Effector CD8-positive, alpha-beta T cell (primary cell): ENCODE measurements at places on chromosomes 11 and 22.

DNA sequence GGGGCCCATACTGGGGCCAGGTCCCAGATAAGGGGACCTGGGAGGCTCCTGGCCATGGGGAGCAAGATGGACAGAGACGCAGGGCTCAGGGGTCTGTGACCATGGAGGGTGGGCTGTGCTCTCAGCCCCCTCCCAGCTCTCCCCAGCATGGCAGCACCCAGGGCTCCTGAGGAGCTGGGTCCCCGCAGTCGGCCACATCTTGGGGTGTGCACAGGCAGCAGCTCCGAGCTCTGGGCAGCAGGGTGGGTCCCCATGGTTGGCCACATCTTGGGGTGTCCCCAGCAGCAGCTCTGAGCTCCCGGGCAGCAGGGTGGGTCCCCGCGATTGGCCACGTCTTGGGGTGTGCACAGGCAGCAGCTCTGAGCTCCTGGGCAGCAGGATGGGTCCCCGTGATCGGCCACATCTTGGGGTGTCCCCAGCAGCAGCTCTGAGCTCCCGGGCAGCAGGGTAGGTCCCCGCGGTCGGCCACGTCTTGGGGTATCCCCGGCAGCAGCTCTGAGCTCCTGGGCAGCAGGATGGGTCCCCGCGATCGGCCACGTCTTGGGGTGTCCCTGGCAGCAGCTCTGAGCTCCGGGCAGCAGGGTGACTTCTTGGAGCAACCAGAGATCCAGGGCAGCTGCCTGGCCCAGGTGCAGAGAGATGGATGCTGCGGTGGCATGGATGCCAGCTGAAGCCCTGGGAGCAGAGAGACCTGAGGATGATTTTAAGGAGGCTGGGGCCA is 18.3 kb upstream of the MUC5B start:
- no peak for DNase-seq

DNA sequence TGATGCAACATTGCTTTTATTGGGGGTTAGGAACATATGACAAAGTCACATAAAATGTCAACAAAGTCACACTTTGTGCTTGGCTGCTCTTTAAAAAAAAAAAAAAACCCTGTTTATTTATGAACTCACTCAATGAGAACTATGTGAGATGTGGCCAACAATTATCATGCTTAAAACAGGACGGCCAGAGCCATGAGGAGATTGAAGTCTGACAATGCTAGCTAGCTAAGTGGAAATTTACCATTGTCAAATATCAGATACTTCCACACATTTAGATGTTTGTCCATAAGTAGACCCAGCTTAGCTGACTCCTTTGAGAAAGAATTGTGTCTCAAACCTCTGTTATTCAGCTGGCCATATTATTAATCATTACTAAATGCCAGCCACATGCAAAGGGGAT is 26.9 kb downstream of the BLID start:
- DNase-seq = no peak

GRCh38 chr11:105774899-105775298 is 165.0 kb downstream of the GRIA4 start:
- DNase-seq = no peak

DNA sequence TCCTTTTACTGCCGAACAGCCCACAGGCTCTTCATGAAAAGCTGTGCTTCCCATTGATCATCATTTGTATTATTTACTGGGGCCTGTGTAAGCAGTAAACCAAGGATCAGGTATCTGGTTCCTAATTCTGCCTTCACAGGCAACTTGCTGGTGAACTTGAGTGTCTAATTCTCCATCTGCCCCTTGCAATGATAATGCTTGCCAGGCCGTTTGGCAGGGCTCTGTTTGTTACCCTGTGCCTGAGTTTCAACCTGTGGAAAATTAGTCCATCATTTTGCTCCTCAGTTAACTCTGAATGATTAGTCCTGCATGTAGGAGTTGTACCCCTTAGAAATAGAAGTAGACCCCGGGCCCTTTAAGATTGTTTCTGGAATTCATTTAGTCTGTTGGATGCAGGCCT is 298.4 kb upstream of the CADM1 start:
- no peak for DNase-seq

GRCh38 chr11:19680829-19681368 is 31.7 kb upstream of the NAV2 start:
- DNase-seq = no peak

DNA sequence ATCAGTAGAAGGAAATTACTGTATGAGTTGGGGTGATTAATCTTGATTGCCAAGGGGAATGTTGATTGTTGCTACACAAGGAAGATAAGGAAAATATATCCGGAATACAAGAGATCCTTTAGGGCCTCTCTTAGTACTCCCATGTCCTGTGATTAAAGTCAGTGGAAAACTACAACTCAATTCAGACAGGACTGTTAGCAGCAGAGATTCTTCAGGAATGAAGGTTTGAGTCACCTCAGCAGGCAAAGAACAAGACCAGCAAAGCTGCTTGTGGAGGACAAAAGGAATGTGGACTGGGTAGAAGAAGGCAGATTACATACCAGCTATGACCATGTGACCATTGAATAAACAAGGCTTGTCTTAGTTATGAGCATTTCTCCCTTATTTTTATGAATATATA is 478.2 kb downstream of the BUD13 start:
- no peak for DNase-seq

DNA sequence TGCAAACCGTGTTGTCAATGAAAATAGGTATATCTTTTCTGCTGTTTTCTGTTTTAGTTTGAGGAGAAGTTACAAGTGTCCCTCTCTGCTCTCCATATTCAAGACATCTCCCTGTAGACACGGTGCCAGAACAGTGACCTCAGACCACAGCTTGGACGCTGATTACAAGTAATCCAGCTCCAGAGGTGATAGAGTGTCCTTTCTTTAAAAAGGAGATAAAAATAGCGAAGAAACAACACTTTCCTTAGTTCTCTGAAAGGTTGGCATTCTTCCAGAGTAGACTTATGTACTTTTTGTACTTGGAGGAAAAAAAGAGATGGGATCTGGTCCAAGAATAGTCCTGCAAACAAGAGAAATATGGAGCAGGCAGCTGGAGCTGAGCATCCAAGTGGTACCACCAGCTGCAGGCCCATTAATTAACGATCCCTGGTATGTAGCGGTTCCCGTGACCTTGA is 43.0 kb upstream of the WT1 start:
- no peak for DNase-seq

GRCh38 chr22:36955691-36956090 is 42.3 kb downstream of the CSF2RB start:
- DNase-seq = no peak

DNA sequence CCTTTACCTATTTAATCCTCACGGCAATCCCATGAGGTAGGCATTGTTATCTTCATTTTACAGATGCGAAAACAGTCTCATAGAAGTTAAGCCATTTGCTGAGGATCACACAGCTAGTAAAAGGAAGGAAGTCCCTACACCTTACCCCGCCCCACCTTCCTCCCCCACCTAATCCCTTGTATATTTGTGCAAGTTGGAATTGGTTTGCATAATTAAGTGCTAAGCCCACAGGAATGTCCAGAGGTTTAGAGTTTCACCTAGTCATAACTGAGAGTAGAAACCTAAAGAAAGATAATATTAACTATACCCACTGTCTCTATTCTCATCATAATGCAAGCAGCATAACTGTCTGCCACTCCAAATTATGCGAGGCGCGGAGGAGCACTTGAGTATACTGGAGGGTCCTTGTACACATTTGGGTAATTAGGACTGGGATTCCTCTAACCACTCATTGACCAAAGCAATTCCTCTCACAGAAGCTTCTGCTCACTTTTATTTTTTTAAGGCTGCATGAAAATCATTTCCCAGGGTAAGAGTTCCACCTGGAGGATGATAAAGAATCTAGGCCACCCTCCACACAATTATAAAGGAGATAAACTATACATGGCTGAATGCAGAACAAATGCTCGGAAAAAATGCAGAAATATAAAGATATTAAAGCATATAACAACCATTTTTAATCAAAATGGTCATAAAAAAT is 199.9 kb downstream of the FAM181B start:
- no peak for DNase-seq

- DNase-seq = no peak
These were observed 36.7 kb upstream of the AMPD3 start for GRCh38 chr11:10418259-10418949.

DNA sequence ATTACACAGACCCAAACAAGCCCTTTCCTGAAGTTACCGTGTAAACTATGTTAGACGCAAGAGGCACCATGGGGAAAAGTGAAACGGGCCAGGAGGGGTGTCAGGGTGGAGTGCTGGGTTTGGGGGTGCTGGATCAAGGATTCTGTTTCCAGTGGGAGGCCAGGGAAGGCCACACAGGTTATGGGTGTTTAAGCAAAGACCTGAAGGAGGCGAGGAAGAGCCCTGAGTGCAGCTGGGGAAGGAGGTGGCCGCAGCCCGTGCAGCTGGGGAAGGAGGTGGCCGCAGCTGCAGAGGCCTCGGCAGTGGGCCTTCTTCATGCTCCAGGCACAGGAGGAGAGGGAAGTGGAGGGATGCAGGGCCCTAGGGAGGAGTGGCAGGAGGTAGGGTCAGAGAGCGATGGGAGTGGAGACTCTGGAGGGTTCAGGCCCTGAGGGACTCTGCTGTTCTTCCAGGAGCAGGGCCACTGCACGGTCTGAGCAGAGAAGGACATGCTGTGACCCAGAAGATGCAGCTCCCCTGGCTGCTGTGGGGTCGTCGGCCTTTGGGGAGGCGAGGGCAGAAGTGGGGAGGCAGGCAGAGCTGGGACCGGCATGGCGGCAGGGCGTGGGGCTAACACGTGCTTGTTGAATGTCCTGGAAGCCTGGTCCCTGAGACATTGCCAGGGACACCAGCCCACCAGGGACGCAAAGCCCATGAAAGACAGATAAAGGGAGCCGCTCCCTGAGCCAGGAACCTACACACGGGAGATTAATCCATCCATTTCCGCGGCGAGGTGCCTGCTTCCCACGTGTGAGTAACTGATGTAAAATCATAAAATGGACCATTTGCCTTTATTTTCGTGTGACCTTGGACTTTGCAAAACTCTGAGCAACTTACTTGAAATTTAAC is 1049.1 kb downstream of the BRD1 start:
- no peak for DNase-seq

DNA sequence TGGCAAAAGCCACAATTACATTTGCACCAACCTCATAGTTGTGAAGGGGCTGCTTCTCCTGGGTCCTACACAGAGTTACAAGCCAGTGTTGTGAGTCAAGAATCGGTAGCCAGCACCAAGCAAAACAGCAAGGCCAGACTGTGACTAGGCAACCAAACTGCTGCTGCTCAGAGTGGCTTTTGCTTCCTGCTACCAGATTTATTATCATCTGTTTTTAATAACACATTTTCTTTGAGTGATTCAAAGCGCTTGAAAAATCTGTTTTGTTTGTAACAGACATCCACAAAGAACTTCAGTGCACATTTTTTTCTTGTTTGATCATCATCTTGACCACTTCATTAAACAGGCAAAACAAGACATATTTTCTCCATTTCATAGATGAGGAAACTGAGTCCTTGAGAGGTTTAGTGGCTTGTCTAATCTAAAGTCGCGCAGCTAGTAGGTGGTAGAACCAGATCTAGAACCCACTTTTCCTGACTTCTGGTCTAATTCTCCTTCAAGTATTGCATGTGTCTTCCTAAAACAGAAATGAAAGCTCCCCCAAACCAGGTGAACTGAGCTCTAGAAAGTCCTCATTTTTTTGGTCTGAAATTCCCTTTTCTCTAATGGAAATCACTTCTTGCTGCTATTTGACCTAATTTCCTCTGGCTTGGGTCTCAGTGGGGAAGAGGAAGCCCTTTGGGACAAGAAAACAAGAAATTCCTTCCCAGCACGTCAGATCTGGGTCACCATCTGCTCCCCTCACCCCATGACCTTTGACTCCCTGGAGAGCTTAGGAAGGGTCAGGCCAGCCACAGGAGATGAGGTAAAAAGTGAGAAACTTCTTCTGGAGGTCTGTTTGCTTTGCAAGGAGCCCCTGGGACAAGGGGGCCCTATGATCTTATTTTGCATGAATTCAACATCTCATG is 39.9 kb downstream of the CWC15 start:
- DNase-seq = no peak

DNA sequence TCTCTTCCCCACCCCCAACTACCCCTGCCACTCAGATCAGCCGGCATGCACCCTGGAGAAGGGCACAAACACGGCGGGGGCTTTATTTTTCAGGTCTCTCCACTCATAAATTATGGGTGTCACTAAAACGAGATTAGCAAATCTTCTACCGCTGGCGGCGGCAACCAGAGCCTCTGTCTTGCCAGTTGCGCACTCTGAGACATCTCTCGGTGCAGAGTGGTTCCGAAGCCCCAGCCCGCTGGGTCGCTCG is 125.3 kb upstream of the C11orf58 start:
- no peak for DNase-seq

DNA sequence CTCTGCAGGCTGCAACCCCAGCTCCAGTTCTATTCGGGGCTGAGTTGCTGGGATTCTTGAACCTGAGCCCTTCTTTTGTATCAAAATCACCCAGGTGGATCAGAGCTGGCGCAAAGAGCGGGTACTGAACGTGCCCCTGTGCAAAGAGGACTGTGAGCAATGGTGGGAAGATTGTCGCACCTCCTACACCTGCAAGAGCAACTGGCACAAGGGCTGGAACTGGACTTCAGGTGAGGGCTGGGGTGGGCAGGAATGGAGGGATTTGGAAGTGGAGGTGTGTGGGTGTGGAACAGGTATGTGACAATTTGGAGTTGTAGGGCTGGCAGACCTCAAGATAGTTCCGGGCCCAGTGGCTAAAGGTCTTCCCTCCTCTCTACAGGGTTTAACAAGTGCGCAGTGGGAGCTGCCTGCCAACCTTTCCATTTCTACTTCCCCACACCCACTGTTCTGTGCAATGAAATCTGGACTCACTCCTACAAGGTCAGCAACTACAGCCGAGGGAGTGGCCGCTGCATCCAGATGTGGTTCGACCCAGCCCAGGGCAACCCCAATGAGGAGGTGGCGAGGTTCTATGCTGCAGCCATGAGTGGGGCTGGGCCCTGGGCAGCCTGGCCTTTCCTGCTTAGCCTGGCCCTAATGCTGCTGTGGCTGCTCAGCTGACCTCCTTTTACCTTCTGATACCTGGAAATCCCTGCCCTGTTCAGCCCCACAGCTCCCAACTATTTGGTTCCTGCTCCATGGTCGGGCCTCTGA is 3.8 kb downstream of the FOLR1 start:
- DNase-seq = no peak

- DNase-seq = no peak
These were observed 80.2 kb downstream of the PRR5L start for GRCh38 chr11:36376009-36376887.

DNA sequence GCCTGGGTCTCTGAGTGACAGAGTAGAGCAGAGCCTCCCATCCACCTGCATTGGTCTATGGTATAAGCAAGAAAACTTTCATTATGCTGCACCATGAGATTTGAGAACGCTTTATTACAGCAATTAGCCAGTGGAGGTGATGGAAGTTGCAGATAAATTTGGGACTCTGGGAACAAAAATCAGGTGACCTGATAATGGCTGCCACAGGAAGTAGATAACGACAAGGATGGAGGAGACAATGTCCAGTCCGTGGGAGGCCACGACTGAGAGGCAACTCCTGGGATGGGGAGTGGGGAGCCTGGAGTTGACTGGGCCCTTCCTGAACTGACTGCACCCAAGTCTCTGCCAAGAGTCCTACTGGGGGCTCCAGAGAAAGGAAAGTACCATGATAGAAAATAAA is 4.7 kb downstream of the MRGPRD start:
- DNase-seq = no peak

GRCh38 chr22:34842630-34843029 is 223.3 kb upstream of the ISX start:
- DNase-seq = no peak

GRCh38 chr22:20567993-20568417 is 60.6 kb downstream of the MED15 start:
- DNase-seq = no peak

- no peak for DNase-seq
These were observed 15.8 kb upstream of the ETS1 start for GRCh38 chr11:128603003-128603696.

- no peak for DNase-seq
These were observed 5.7 kb downstream of the RFPL1 start for GRCh38 chr22:29443861-29444792.
